ENCODE measurements at places on chromosomes 5 and 9.

DNA sequence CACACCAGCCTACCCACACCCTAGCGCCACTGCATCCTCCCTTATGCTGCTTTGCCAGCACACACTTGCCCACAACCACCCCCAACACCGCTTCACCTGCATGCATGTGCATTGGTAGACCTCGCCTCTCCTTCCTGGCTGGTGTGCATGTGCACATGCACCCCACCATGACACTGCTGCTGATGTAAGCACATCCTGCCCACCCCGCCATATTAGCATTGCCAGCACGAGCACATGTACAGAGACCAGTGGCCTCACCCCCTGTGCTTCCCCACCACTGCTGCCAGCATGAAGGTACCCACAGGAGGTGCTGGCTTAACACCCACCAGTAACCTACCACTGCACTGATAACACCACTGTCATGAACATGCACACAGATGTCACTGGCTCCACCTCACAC is 218.2 kb downstream of the SLCO4C1 start:
- ATAC-seq = no peak

GRCh38 chr9:130940693-130941576 is 1.9 kb upstream of the FIBCD1 start:
- peak; percentile 49 for ATAC-seq

DNA sequence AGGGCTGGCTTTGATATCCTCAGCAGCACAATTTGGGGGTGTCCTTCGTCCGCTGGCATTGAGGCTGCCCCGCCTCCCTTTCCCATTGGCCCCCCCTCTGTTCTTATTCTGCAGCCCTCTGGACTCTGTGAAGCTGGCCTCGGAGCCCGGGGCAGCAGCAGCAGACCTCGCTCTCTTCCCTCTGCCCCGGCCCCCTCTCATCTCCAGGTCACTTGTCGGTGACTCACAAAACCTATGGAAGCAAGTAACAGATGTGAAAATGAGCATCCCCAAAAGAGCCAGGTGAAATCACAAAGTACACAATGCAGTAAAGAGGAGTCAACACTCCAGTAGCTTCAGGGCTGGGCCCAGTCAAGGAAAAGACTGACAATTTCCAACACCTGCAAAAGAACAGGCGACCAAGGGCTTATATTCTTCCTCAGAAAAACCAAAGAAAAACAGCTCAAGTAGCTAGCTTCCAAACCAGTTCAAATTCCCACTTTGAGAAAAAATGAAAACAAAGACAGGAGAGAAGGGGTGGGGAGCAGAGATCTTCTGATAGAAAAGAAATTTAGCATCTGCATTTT is 97.5 kb downstream of the ZNF608 start:
- no peak for ATAC-seq

GRCh38 chr9:113692256-113692655 is 183.9 kb upstream of the ZNF618 start:
- no peak for ATAC-seq

- ATAC-seq = no peak
These were observed 58.7 kb upstream of the EPB41L4B start for GRCh38 chr9:109379513-109379912.

- ATAC-seq = no peak
These were observed 191.2 kb downstream of the CDH9 start for GRCh38 chr5:26847041-26847736.

DNA sequence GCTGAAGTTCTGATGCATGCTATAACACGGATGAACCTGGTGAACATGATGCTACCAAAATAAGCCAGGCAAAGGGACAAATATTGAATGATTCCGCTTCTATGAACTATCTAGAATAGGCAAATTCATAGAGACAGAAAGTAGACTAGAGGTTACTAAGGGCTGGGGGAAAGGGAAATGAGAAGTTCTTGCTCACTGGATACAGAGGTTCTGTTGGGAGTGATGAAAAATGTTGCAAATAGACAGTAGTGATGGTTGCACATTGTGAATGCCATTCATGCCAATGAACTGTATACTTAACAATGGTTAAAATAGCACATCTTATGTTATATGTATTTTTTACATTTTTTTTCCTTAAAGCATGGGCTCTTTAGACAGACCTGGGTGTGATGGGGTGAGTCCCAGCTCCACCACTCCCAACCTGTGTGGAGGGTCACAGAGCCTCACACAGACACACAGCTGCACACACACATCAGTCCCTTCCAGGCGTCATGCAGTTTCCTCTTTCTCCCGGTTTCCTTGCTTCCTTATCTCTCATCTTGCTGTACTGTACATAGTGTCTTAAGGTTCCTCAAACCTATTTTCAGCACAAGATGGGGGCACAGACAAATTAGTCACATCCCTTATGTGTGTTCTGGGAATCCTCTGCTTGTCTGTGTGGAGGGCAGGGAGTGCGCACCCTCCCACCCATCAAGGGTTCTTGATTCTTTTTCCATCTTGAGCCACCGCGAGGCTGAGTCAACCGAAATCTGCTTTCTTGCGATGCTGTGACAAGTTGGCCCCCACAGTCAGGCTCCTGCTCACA is 192.9 kb downstream of the CRB2 start:
- no peak for ATAC-seq

DNA sequence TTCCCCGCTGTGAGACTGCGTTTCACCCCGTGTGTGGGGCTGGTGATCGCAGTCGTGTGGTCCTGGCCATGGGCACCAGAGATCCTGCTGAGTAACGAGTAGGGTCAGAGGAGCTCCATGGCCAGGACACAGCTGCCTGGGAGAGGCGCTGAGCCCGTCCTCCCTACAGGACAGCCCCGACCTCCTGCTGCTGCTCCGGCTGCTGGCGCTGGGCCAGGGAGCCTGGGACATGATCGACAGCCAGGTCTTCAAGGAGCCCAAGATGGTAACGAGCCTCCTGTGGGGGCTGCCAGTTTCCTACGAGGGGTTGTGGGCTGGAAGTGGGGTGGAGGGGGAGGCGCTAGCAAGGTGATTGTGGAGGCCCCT is 11.0 kb downstream of the NELFB start:
- no peak for ATAC-seq

GRCh38 chr9:135745686-135746324 is 43.8 kb downstream of the KCNT1 start:
- ATAC-seq = no peak

DNA sequence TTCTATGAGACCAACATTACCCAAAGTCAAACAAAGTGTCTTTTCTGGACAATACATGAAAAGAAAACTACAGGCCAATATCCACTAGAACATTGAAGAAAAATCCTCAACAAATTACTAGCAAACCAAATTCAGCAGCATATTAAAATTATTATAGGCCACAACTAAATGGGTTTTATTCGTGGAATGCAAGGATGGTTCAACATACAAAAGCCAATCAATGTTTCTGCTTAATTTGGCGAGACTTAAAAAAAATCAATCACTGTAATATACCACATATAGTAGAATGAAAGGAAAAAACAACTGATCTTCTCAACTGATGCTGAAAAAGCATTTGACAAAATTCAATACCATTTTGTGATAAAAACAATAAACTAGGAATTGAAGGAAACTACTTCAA is 51.8 kb upstream of the FNIP1 start:
- no peak for ATAC-seq

DNA sequence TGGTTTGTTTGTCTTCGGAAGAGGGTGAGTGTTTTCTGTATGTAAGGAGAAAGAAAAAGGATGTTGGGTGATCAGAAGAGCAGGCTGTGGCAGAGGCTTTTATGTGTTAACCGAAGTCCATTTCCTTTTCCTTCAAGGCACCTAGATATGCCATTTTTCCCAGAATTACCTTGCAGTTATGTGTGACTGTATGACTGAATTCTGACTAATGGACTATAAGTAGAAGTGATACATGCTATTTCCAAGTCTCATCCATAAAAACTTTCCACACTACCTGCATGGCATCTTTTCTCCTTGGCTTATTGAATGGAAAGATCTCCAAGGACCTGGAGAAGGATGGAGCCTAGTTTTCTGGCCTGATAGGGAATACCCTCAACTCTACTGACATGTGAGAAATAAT is 10.6 kb upstream of the NDUFS4 start:
- ATAC-seq = no peak

DNA sequence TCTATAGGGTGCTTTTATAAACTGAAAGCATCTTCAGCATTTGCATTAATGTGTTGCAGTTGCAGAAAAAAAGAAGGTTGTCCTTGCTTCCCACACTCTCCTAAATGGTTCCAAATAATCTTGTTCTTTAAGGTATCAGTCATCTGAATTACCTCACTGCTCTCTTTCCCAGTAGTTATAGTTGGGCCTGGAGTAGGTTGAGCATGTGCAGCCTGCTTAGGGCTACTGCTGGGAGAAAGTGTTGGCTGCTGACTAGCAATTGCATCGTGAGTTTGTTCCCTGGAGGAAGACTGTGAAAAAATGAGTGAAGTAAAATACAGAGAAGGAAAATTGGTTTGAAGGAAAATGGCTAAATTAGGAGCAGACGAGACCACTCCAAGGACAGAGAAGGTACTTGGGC is 74.5 kb downstream of the PRR16 start:
- ATAC-seq = no peak

DNA sequence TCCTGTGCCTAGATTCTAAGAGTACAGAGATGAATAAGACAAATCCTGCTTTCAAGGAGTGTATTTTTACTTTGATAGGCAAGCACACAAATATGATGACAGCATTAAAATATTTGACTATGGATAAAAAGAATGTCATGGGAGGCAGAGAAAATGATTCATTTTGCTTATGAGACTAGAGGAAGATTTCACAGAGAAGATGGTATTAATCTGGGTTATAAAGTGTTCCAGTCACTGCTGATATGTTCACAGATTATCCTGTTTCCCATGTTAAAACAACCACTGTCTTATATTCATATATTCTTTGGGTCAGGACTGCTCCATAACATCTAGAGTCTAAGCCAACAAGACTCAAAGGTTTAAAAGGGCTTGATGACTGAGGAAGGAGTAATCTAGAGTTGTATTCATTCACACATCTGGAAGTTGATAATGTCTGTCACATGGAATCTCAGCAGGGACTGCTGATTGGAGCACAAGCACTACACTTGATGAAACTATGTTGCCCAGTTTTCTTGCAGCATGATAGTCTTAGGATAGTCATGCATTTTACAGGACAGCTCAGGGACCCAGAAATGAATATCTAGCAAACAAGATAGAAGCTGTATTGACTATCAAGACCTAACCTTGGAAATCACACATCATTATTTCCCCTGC is 79.3 kb downstream of the STARD4 start:
- ATAC-seq = no peak

- ATAC-seq = no peak
These were observed 250.7 kb downstream of the KCTD16 start for GRCh38 chr5:144421411-144421810.

GRCh38 chr5:39650008-39650762 is 225.4 kb upstream of the DAB2 start:
- no peak for ATAC-seq

DNA sequence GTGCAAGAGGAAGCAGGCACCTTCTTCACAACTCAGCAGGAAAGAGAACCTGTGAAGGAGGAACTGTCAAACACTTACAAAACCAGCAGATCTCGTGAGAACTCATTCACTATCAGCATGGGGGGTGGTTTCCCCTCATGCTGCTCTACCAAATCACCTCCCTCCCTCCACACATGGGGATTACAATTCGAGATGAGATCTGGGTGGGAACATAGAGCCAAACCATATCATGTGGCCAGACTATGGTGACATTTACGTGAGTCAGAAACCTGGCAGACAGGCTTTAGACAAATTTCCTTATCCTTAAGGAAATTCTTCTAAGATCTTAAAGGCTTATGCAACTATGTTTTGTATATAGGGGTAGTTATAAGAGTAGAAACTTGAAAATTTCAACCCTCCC is 8.7 kb upstream of the AOPEP start:
- ATAC-seq = no peak

DNA sequence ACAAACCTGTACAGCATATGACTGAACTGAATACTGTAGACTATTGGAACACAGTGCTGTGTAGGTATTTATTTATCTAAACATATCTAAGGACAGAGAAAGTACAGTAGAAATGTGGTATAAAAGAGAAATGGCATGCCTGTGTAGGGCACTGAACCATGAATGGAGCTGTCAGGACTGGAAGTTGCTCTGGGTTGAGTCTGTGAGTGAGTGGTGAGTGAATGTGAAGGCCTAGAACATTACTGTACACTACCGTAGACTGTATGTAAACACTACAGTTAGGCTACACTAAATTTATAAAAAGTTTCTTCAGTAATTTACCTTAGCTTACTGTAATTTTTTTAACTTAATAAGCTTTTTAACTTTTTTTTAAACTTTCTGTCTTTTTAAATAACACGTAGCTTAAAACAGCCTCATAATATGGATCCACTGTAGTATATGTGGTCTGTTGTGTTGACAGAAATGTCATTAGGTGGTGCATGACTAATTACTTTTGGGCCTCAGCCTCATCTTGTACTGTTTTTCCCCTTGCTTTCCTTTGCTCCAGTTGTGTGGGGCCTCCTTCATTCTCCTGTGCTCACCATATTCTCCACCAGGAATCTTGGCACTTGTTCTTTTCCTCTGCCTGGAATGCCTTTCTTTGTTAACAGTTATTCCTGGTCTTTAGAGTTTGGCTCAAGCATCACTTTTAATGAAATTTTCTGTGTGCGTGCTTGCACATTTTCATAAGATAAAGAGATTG is 8.8 kb downstream of the SPIN1 start:
- ATAC-seq = no peak

DNA sequence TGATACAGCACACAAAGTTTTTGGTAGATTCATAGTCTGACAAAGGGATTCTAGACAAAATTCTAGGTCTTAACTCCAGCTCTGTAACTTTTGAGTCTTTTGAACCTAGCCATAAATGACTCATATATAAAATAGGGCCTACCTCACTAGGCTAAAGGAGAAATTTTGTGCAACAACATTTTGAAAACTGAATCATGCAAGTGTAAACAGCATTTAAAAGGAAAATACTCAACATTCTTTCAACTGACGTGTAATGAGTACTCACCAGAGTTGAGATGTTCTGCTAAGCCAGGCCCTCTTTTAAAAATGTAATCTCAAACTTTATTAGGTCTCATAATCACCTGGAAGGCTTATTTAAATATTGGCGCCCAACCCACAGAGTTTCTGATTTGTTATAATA is 113.2 kb downstream of the STK32A start:
- no peak for ATAC-seq

DNA sequence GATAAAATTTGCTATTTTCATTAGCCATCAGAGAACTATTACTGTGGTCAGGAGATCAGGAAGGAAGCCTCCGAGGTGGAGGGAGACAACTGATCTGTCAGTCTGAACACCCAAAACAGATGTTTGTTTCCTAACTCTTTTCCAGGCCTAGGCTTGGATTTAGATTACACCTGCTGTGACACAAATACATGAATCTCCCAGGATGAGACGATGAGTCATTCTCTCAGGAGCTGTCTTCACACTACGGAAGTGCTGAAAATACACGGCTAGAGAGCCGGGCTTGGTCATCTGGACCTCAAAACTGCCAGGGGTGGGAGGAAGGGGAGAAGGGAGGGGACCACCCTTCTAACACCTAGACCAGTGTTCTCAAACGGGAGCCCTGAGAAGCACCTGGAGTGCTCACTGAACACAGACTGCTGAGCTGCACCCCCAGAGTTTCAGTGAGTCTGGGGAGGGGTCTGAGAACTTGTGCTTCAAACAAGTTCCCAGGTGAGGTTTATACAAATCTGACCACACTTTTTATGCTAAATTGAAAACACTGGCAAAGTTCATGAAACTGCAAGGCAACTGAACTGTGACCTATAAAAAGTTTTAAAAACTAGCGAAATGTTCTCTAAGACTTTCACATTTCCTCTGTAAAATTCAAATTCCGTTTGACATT is 80.3 kb upstream of the EQTN start:
- no peak for ATAC-seq

Data from gastroesophageal sphincter (tissue), 4 donors.